ENCODE measurements at places on chromosomes 3 and 15.
A peak's percentile ranks its signal among the peaks of the same experiment; 100 is the strongest.

GRCh38 chr3:50436114-50436674 is 67.2 kb downstream of the CACNA2D2 start:
- DNase-seq: peak; percentile 89

DNA sequence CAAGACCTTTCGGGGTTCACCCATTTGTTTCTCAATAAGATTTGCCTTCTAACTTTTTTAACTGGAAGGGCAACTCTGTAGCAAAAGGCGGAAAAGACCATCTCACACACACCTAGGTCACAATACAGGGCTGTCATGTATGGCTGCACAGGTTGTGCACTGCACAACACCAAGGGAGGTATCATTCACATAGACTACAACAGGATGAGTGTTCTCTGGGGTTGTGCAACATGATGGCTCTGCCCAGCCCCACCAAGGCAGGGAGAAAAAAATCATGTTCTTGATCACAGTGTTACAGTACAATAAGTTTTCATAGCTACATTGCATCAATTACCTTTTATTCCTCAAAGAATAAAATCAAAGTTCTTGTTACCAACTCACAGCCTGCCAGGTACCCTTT is 52.8 kb downstream of the ANXA2 start:
- DNase-seq: no peak

- DNase-seq: no peak
These were observed 53.6 kb upstream of the TRPM1 start for GRCh38 chr15:31155151-31155550.

- DNase-seq: no peak
These were observed 140.8 kb downstream of the SMAD6 start for GRCh38 chr15:66842710-66843441.

GRCh38 chr3:78737988-78738387 is 1029.8 kb downstream of the ROBO1 start:
- no peak for DNase-seq

- no peak for DNase-seq
These were observed 11.3 kb downstream of the TMEM266 start for GRCh38 chr15:76070921-76071635.

GRCh38 chr3:72154391-72155335 is 369.7 kb upstream of the PROK2 start:
- no peak for DNase-seq

GRCh38 chr3:72820415-72820814 is 27.8 kb downstream of the SHQ1 start:
- DNase-seq: no peak

DNA sequence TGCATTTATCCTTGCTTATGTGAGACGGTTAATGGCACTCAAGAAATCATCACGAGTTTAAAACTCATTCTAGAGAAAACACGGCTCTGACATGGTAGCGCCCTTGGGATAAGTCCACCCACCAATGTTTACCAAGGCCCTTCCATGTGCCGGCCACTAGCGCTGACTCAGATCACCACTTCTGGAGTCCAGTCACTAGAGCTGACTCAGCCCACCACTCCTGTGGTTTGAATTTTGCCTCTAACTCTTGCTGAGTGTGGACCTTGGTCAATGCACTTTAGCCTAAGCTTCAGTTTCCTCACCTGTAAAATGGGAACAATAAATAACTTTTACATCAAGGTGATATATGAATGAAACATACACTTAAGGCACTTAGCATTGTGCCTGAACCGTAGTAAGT is 358.4 kb upstream of the PROK2 start:
- DNase-seq: no peak

DNA sequence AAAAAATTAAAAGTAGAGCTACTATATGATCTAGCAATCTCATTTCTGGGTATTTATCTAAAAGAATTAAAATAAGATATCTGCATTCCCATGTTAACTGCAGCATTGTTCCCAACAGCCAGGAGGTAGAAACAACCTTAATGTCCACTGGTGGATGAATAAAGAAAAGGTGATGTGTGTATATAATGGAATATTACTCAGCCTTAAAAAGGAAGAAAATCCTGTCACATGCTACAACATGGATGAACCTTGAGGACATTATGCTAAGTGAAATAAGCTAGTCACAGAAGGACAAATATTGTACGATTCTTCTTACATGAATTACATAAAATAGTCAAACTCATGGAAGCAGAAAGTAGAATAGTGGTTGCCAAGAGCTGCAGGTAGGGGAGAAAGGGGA is 119.4 kb upstream of the BHLHE40 start:
- no peak for DNase-seq

- DNase-seq: no peak
These were observed 1.1 kb upstream of the ECT2 start for GRCh38 chr3:172749230-172749965.

DNA sequence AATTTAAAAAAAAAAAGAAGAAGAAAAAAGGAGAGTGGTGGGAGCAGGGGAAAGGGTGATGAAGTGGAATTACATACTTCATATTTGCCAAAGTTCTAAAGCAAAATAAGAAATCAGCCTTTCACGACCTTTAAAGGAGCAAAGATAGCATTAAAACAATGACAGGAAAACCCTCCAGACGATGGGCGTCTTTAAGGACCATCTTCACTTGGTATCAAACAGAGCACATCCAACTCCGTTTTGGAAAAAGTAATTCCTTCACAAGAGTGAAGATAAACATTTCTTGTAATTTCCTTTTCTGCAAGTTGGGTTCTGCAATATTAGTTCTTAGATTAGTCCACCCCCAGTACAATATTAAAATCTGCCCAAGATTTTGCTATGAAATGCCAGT is 32.8 kb downstream of the FRMD4B start:
- DNase-seq: no peak

GRCh38 chr3:126544596-126545281 is 14.0 kb downstream of the C3orf22 start:
- no peak for DNase-seq

- no peak for DNase-seq
These were observed 169.3 kb downstream of the ADAMTS17 start for GRCh38 chr15:100172356-100173024.

DNA sequence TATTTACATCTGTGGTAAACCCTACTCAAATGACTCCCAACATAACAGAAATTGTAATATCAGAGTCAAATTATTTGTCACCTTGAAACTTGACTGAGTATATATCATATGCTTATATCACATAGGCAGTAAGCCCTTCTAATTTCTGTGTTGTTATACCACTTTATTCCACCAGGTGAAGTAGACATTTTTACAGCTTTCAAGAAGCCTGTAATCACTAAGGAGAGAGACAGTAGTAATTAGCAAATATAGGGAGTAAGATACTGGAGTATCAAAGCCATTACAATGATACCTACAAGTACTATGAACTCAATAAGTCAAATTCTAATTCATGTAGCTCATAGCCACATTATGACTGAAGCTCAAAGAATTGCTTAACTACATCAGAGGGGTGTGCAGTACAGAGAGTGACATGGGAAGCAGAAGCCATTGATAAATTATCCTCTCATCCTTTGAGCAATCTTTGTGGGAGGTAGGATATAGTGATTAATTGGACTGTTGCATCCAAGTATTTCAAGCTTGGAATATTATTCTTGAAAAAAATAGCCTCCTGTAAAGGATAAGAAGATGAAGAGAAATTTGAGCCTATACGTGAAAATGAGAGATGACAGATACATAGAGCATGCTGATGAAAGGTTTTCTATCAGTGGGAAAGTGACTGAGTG is 1005.9 kb downstream of the ZPLD1 start:
- no peak for DNase-seq

DNA sequence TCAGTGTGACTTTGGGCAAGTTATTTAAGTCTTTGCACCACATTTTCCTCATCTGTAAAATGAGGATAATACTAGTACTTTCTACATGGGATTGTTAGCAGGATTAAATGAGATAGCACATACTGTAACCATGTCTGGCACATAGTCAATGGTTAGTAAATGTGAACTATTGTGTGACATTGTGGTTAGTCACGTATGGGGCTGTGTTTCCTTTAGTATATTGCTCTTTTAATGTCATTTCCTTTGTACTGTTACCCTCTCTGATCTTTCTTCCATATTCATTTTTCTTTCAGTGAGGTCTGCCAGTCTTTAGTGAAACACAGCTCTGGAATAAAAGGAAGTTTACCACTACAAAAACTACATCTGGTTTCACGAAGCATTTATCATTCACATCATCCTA is 21.4 kb downstream of the OPA1 start:
- DNase-seq: no peak

- DNase-seq: no peak
These were observed 88.8 kb upstream of the PLXND1 start for GRCh38 chr3:129695230-129695629.

- DNase-seq: no peak
These were observed 87.4 kb downstream of the ITPR1 start for GRCh38 chr3:4580346-4581123.
